Adrenal gland (tissue), 19 donors: ENCODE measurements at places on chromosomes 2 and 18.

- DNase-seq, result no peak
Observed at GRCh38 chr18:56795381-56795780, 144.2 kb downstream of the WDR7 start.

GRCh38 chr2:214215107-214215506 is 195.7 kb upstream of the VWC2L start:
- DNase-seq, result no peak

DNA sequence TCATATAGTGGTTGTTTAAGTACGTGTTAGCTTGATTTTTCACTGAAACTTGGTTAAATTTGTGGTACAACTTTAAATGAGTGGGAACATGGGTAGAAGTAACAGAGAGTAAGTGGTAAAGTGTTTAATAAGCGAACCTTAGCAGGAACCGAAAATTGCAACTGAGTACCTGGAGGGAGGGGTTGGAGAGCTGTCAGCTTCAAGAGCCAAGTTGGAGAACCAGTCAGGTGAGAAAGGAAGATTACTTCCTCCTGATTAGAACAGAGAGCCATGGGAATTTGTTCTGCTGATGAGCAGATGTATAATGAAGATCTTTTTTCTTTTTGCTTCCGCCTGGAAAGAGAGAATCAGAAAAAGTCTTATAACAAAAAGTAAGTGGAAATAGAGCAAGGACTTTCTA is 158.4 kb upstream of the CDH7 start:
- DNase-seq, result no peak

- DNase-seq, result no peak
Observed at GRCh38 chr2:224957540-224958461, 84.5 kb downstream of the DOCK10 start.

GRCh38 chr18:57438743-57439608 is 3.8 kb downstream of the ONECUT2 start:
- DNase-seq, result no peak

- no peak for DNase-seq
Observed at GRCh38 chr2:47300609-47301276, 102.2 kb upstream of the MSH2 start.

GRCh38 chr2:179675435-179675834 is 186.0 kb downstream of the ZNF385B start:
- DNase-seq, result no peak
